ENCODE measurements at places on chromosomes 2 and 18.

DNA sequence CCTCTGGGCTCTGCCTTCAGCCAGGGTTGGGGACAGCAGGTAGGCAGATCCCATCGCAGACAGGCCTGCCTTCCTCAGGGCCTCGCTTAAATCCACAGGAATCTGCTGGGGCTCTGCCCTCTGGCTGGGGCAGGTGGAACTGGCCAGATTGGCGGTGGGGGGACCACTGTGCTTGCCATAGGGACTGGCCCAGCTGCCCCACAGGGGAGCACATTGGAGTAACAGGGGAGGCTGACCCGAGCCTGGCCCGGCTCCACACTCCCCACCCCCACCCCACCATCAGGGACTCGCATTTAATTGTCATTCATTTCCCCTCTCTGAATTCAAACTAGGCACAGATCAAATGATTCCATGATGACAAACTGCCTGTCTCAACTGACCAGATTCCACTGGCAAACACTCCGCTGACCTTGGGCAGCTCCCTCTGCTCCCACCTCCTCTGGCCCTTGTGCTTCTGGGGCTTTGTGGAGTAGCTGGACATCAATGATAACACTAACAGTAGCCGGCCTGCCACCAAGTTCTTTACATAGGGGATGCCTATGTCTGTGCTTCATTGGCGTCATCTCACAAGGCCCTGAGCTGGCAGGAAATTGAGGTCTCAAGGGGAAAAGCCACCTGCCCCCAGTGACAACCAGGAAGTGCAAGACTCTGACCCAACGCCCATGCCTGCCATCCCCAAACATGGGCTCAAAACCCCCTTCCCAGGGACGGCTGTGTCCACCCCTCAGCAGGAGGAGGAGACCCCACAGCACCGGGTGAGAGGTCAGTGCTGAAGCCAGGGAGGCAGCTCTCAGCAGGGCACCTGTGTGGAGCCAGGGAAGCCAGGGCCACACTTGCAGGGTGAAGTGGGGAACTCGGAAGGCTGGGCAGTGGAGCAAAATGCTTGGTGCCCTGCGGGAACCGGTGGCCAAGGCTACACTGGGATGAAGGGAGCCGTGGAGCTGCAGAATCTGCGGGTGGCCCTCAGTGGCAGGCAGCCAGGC lies 2.1 kb upstream of the B3GNT7 start:
- no peak for DNase-seq

DNA sequence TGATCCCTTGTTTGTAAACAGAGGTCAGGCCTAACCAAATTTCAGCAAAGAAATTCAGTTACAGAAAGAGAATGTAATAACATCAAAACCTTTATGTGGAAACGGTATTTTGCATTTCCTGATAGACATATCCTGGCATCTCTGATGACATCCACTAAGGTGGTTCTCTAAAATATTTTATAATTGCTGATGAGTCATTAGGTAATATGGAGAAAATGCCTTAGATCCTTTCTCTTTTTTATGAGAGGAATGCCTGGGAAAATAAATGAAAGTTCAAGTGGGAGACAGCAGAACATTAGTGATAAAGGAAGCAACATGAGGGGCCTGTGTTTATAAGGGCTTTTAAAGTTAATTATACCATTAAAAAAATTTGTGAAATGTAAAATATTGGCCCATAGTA lies 72.6 kb downstream of the PLCL1 start:
- no peak for DNase-seq

DNA sequence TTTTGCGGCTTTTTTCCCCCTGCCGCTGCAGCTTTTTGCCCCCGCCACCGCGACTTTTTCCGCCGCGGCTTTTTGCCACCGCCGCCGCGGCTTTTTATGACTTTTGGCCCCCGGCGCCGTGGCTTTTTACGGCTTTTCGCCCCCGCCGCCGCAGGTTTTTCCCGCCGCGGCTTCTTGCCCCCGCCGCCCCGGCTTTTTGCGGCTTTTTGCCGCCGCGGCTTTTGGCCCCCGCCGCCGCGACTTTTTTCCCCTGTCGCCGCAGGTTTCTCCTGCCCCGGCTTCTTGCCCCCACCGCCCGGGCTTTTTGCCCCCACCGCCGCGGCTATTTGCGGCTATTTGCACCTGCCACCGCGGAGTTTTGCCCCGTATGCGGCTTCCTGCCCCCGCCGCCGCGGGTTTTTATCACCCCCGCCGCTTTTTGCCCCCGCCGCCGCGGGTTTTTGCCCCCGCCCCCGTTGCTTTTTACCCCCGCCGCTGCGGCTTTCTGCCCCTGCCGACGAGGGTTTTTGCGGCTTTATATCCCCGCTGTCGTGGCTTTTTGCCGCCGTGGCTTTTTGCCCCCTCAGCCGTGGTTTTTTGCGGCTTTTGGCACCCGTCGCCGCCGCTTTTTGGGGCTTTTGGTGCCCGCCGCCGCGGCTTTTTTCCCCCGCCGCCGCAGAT lies 2750.9 kb downstream of the RPIA start:
- no peak for DNase-seq

- no peak for DNase-seq
These were observed 42.6 kb upstream of the CDH20 start for GRCh38 chr18:61290616-61291015.

GRCh38 chr2:230891509-230891908 lies 26.8 kb downstream of the ITM2C start:
- DNase-seq, result no peak

DNA sequence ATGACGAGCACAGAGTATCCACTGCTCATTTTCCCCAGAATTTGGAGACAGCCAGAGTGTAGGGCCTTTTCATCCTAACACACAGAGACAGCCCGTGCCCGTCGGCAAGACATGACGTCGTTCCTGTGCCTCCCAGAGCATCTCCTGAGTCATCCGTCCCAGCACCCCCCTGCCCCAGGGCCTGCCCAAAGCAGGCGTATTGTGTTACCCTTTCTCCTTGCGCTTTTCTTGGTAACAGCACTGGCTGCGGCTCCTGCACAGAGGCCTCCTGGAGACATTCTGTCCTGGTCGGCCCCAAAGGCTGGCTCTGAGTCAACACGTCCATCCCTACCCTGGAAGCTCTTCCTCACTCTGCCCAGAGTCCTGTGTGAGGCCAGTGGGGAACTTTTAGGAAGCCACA lies 217.1 kb downstream of the KLHL29 start:
- no peak for DNase-seq

DNA sequence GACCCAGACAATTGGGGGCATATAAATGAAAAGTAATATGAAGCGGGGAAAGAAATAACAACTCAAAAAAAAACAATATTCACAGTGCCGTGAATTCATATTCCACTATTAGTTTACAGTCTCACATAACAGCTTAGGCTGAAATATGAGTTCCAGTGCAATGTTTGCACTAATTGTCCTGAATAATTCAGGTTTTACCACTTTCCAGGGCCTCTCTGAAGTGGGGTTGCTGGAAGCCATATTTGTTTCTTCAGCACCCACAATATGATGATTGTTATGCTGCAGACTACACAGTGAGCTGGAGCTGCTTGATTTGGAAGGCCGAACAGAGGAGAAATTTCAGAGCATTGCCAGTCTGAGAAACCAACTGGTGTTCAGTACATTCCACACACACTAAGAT lies 894.5 kb upstream of the ACVR2A start:
- DNase-seq, result no peak

- DNase-seq, result no peak
These were observed 555.8 kb upstream of the ID2 start for GRCh38 chr2:8125741-8126711.

- no peak for DNase-seq
These were observed 17.3 kb upstream of the NEUROD1 start for GRCh38 chr2:181697571-181697970.

GRCh38 chr18:75830828-75831227 lies 403.3 kb upstream of the SMIM21 start:
- no peak for DNase-seq

GRCh38 chr2:216205486-216205885 lies 96.3 kb downstream of the XRCC5 start:
- DNase-seq, result no peak

GRCh38 chr18:56488739-56489138 lies 149.7 kb downstream of the TXNL1 start:
- DNase-seq, result no peak
